ENCODE measurements at places on chromosomes 16 and 17.

DNA sequence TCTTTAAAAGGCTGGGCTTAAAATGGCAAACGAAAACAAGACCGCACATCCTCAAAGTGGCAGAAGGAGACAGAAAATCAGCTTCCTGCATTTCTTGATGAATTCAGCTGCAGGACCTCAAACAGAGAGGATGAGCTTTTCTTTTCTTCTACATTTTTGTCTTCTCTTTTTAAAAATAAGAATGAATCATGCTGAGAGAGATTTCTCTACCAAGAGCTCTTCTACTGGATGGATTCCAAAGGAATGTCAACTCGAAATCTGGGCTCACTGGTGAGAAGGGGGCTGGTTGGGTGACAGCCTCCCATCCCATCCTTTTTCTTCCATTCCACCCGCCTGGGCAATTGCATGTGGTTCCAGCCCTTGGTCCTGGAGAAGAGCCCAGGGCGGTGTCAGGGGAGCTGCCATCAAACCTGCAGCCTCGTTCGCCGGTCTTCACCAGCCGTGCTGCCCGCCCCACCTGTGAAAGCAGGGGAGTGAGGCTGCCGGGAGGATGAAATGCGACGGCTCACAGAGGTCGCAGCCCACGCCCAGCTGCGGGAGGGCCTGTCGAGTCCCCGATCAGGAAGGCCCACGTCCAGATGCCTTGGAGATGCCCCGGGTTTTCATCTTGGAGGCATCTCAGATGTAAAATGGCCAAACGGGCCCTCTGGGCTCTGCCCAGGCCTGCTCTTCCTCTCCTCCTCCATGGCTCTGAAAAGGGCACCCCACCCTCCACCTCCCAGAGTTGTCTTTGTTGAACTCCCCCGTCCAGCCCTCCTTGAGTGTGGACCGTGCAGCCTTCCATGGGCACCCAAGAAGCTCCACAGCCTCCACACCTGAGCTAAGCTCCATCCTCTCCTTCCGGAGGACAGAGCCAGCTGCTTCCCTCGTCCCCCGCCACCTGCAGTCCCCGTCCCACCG lies 121.9 kb downstream of the FOXL1 start:
- no peak for DNase-seq

GRCh38 chr16:10181196-10182162 lies 749 bp downstream of the GRIN2A start:
- DNase-seq, result no peak

GRCh38 chr17:28511858-28512461 lies 5.8 kb downstream of the FOXN1 start:
- no peak for DNase-seq

DNA sequence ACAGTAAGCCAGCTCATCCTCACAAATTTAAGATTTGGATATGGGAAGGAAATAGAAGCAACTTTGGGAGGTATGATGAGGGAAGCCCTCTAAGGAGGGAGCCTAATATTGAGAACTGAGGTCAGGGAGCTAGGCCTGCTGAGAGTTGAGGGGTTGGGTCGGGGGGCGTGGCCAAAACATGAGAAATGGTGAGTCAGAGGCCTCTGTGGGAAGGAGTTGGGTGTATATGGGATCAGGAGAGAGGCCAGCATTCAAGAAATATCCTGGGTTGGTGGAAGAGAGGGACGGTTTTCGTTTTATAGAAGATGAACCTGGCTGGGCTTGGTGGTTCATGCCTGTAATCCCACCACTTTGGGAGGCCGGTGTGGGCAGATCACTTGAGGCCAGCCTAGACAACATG lies 48.4 kb downstream of the CLEC16A start:
- no peak for DNase-seq

- DNase-seq, result no peak
Observed at GRCh38 chr17:67054011-67054591, 9.7 kb downstream of the CACNG1 start.

- DNase-seq, result no peak
Observed at GRCh38 chr17:50046179-50046578, 9.7 kb upstream of the ITGA3 start.

DNA sequence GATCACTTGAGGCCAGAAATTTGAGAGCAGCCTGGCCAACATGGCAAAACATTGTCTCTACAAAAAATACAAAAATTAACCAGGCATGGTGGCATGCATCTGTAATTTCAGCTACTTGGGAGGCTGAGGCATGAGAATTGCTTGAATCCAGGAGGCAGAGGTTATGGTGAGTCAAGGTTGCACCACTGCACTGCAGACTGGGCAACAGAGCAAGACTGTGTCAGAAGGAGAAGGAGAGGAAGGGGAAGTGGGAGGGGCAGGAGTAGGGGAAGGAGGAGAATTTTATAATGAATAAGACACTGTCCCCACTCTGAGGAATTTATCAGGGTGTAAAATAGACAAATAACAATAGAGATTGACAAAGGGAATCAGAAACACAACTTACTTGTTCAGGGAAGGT lies 440.6 kb upstream of the DYNLRB2 start:
- DNase-seq, result no peak

GRCh38 chr16:84720177-84720579 lies 20.4 kb downstream of the USP10 start:
- no peak for DNase-seq

- DNase-seq, result no peak
Observed at GRCh38 chr17:3796110-3796821, 4.7 kb downstream of the ITGAE start.

GRCh38 chr16:7597677-7598076 lies 265.0 kb downstream of the RBFOX1 start:
- DNase-seq, result no peak

GRCh38 chr16:1863681-1864460 lies 8.1 kb downstream of the MEIOB start:
- DNase-seq, result no peak

DNA sequence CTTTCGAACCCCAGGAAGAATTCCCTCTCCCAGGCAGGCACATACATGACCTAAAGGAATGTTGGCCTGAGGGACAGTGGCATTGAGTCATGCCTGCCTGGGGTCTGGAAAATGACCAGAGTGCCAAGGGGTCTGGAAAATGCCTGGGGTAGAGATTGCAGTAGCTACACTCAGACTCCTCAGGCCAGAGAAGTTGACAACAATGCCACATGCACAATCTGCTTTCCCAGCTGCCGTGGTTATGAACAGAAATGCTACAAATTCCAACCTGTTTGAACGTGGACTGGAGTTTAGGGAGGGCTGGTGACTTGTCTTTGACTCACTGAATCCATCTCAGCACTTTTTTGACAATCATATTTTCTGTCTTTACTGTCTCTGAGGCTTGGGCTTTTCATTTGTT lies 250.0 kb downstream of the ABCC12 start:
- DNase-seq, result no peak

- DNase-seq, result no peak
Observed at GRCh38 chr17:62794666-62794971, 13.5 kb downstream of the MARCHF10 start.

DNA sequence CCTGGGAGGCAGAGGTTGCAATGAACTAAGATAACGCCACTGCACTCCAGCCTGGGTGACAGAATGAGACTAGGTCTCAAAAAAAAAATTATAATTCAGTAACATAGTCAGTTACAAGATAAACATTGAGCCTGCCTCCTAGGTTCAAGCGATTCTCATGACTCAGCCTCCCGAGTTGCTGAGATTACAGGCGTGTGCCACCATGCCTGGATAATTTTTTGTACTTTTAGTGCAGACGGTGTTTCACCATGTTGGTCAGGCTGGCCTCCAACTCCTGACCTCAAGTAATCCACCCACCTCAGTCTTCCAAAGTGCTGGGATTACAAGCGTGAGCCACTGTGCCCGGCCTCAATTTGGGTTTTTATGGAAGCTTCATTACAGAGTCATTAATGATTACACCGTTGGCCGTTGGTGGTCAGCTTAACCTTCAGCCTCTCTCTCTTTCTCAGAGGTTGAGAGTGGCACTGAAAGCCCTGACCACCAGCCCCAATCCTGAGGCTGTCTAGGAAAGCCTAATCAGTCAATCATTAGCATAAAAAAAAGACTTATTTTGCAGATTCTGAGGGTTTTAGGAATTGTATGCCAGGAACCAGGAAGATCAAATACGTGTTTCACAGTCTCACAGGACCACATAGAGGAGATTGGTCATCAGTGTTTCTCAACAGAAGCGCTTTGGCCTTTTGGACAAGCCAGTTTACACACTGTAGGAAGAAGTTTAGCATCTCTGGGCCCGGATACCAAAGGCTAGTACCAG lies 1.3 kb upstream of the LRRC37A3 start:
- DNase-seq, result no peak

DNA sequence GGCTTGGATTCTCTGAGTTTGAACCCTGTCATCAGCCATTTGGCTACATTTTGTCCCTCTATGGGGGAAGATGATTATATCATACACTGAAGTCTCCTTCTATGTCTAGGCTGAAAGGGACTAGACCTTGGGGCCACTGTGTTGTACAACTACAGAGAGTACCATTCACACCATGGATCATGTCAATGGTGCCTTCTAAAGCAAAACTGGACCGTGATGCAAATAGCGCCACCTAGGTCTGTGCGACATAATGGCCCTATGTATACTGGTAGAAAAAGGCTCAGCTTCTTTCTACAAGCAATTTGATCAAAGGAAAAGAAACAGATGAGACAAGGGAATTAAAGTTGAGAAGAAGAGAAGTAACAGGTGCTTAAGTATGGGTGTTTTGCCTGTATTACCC lies 100.7 kb downstream of the LYRM1 start:
- DNase-seq, result no peak
